ENCODE measurements at places on chromosomes 1 and 21. TPM values are rescaled to one million over a fixed set of nuclear protein-coding genes. Genes with fewer than 3 reads are reported as not detected.

DNA sequence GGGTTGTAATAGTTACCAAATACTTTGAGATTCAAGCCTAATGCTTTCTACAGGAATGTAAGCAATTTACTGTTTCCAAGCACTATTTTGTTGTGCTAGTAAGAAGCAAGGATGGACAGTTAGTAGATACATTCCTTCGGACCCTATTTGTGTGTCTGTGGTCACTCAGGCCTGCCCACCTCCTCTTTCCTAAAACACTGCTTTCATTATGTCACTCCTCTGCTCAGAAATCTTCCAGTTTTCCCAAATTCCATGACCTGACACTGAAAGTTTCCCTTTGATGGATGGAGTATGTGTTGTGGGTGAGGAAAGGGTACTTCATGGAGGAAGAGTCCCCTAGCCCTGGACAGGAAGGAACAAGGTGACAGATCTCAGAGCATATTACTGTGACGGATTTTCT, 141.1 kb downstream of the DISP1 start:
- H3K4me3 ChIP-seq, result no peak overlapping the region
- no peaks in the 10 kb centered on the region for H3K27me3 ChIP-seq
- H3K4me1 ChIP-seq, result no peaks in the 10 kb centered on the region
- H3K36me3 ChIP-seq, result no peaks in the 10 kb centered on the region
- DNase-seq, result no peak

DNA sequence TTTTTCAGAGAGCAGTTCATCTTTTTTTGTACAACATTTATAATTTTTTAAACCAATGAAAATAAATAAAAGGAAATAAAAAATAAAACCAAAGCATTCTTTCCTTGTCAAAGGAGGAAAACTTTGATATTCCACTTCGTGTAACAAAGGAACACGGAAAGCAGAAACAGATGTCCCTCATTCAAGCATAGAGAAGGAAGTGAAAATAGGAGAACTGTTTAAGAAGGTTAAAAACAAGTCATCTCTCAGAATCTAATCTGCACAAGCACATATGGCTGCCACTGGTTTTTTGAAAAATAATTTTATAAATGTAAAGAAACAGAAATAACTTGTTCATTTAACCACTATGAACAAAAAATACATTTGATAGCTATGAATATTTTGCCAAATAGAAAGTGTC, 35.9 kb upstream of the ZNF644 start:
- no peaks in the 10 kb centered on the region for H3K36me3 ChIP-seq
- no peak overlapping the region for H3K4me3 ChIP-seq
- H3K27ac ChIP-seq, result no peak overlapping the region
- H3K27me3 ChIP-seq, result no peaks in the 10 kb centered on the region
- no peak for DNase-seq

- no peaks in the 10 kb centered on the region for H3K36me3 ChIP-seq
- no peak overlapping the region for H3K4me3 ChIP-seq
- no peak for DNase-seq
- H3K27ac ChIP-seq, result no peak overlapping the region
- no peaks in the 10 kb centered on the region for H3K27me3 ChIP-seq
Observed at GRCh38 chr1:191839891-191840290, 318.4 kb upstream of the RGS18 start.

Gene C4BPB
- total RNA-seq, result 0.80 TPM

Gene SPATA21
- not detected for total RNA-seq

Gene VPS45
- 45.6 TPM for total RNA-seq
